ENCODE measurements at places on chromosomes 7 and 10.

DNA sequence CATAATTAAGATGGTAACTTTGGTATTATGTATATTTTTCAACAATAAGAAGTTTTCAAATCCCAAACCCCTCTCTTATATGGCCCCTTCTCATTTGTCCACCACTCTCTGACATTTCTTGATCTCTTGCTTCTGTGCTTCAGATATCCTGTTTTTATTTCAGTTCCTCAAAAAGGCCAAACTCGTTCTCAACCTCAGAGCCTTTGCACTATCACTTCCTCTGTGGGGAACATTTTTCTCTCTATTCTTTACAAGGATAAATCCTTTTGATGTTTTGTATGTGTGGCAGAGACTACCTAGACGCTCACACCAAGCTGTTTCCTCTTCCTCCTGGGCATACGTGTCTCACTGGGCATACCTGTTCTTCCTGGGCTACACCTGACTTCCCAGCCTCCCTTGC, 54.2 kb upstream of the FRMD4A start:
- no peak for DNase-seq

GRCh38 chr10:78777466-78777865, 291.3 kb upstream of the ZMIZ1 start:
- no peak for DNase-seq

- DNase-seq = peak; percentile 9
Observed at GRCh38 chr7:131231381-131232220, 96.1 kb upstream of the MKLN1 start.

DNA sequence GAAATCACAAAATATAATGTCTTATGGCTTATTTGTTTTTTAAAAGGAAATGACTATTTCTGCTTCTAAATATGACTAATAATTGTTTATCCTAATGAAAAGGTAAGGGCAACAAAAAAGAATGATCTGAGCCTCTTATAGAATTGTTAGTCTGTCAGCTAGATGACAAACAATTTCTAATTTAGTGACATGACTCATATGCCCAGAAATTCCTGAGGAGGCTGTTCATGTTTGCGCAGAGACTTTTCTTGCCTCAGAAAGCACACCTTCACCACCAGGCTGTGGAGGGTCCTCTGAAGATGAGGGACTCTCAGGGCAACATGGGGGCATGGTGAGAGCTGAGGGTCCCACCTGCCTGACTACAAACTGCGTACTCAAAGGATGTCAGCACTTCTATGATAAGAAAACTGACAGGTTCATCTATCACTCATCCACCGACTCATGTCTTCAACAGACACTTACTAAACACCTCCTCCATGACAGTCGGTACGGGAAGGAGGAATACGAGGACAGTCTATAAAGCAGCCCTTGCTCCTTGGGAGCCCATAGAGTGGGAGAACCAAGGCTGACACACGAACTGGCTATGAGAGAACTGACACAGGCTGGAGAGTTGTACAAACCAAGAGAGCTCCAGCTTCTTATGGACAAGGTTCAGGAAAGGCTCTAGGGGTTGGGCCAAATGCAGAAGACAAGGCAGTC, 102.0 kb downstream of the PKD1L1 start:
- no peak for DNase-seq

DNA sequence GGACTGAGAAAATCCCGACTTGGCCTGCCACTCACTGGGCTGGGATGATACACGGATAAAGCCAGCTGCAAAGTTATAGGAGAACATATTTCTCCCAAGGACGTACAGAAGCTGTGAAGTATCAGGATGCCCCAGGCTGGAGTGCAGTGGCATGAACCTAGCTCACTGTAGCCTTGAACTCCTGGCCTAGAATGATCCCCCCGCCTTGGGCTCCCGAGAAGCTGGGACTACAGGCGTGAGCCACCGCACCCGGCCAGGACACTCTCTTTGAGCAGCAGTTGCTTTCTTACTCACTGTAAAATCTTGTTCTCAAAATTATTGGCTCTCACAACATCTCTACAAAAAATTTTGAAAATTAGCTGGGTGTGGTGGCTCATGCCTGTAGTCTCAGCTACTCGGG, 50.4 kb downstream of the CLEC2L start:
- no peak for DNase-seq

DNA sequence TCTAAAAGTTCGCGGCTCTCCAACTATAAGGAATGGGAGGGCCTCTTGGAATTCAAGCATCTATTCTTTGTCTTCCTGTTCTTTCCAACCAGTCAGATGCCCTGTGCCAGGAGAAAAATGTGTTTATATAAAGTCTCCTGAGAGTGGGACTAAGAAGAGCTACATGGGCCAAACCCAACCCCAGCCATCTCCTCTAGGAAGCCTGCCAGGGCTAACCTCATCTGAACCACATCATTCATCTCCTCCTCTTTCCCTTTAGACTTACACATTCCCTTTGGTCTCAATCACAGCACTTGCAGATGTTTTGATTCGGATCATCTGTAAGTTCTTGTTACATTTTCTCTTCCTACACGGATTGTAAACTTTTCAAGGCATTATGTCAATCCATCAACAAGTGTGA, 62.6 kb downstream of the DOCK4 start:
- no peak for DNase-seq

DNA sequence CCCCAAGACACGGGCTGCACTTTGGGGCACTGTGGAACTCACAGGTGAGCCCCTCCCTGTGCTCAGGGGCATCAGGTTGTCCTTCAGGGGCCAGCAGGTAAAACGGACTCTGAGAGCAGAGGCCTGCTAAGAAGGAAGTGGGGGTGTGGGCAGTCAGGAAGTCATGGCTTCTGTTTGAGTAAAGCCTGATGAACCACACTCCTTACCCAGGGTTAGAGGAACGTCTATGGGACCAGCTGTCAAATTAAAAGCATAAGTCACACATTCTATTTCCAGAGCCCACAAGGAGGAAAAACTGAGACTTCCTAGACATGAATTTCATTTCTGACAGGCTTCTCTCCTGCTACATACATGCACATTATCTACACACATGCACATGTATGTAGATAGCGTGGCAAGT, 616.4 kb downstream of the SDK1 start:
- no peak for DNase-seq

DNA sequence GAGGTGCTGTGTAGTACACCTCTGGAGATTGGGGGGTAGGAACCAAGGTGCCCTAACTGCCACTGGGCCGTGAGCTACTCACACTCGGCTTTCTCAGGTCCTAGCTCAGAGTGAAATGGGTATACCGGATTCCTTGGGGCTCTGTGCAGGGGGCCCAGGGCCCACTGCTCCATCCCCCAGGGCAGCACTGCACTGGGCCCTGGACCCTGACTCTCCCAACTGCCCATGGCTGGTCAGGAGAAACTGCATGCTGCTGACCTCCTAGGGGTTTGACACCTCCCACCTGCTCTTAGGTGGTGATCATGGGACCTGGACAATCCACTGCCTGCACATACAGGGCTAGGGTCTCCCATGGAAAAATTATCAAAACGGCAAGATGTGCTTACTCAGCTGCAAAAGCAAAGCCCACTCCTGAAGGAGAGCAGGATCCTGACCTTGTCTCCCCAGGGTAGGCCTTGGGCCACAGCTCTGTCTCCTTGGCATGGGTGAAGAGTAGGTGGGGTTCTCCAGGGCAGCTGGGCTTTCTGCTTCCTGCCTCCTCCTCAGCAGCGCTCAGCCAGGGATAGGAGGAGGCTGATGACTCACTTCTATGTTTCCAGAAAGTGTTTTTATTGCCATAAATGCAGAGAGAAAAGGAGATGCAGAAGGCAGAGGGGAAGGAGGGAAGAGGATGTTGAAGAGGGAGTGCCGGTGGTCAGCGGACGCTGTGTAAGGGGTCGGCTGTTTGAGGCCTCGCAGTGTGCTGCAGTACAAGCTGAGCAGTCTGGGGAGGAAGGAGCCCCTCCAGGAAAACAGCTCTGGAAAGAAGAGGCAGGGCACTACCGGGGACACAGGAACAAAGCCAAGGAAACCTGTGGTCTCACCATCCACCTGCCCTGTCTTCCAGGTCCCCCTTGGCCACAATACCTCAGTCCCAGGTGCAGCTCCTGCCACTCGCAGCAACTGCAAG, 107.8 kb downstream of the ARHGAP22 start:
- no peak for DNase-seq

Data from activated CD8-positive, alpha-beta memory T cell treated with anti-CD3 and anti-CD28 coated beads for 1 hour (primary cell).